ENCODE measurements at places on chromosomes 7 and 10.

- no peak for DNase-seq
Observed at GRCh38 chr10:73847031-73847430, 27.3 kb downstream of the CAMK2G start.

DNA sequence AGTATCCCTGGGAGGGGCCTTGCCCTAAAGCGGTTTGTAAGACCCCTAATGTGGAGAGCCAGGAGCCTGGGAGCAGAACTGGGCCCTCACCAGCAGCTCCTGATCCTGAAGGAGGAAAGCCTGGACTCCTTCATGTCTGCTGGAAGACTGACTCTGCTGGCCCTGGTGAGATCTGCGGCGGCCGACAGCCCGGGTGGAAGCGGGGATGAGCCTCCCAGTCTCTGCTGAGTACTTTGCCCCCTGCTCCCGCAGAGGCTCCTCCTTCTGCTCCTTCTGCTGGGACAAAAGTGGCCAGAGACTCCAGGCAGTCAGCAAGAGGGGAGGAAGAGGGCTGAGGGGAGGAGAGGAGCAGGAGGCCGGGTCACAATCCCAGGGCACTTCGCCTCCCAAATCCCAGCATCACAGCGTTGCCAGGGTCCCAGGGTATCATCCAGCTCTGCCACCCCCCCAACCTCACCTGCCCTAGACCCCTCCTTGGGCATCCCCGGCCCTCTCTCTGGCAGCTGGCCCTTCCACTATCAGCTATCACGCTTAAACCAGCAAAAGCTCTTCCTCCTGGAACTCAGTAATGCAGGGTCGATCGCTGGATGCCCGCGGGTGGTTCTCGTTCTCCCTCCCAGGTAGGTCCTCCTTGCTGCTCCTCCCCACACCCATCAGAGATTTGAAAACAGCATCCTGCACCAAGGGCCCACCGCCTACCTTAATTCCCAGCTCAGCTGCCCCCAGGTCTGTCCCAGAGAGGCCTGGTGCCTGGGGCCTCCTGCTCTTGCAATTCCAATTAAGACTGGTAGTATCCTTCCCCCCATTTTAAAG lies 7.9 kb downstream of the TBATA start:
- no peak for DNase-seq

DNA sequence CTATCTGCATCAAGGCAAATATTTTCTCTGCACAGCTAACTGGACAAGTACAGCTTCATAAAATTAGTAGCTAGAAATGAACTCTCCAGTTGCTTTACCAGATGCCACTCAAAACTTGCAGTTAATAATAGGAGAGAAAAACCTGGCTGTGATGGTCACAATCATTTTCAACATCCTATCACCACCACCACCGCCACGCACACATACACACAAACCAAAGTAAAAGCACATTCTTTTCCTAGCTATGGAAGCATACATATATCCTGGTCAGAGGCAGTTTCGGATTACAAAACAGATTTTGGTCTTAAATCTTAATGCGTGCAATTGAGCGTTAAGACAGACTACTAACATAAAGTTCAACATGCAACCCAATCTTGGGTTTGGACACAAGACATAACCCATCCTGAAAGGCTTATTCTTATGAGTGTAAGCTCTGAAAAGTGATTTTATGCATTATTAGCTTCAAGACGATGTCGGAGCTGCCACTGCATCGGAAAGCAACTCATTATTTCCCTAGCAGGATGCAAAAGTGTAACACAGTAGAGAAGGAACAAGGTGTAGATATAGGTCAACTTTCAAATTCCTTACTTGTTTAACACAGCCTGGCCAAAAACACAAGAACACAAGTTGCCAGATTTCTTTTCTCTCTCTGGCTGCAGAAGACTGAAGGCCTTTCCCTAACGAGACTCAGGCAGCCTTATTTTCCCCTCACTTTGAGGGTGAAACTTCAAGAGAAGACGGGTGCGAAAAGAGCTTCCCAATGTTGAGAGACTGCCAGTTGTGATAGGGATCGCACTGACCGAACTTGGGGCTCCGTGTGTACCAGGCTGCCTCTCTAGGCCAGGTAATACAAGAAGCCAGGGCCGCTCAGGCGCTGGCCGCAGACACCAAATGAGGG lies 1.2 kb downstream of the CACUL1 start:
- DNase-seq = peak; percentile 54

DNA sequence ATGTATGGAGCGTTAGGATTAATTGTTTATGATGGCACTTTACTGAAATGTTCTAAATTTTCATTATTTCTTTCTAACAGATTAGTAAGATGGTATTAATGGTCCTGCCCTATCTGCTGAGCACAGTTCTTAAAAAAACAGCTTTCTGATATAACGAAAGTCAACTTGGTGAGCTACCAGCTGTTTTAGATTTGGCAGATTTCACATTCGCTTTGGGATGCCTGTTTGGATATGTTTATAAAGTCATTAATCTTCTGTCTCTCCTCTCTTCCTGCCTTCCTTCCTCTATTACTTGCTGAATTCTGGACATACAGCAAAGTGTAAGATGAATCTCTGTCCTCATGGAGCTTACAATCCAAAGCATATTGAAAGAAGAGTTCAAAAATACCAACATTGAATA lies 396.8 kb upstream of the LRGUK start:
- DNase-seq = no peak

DNA sequence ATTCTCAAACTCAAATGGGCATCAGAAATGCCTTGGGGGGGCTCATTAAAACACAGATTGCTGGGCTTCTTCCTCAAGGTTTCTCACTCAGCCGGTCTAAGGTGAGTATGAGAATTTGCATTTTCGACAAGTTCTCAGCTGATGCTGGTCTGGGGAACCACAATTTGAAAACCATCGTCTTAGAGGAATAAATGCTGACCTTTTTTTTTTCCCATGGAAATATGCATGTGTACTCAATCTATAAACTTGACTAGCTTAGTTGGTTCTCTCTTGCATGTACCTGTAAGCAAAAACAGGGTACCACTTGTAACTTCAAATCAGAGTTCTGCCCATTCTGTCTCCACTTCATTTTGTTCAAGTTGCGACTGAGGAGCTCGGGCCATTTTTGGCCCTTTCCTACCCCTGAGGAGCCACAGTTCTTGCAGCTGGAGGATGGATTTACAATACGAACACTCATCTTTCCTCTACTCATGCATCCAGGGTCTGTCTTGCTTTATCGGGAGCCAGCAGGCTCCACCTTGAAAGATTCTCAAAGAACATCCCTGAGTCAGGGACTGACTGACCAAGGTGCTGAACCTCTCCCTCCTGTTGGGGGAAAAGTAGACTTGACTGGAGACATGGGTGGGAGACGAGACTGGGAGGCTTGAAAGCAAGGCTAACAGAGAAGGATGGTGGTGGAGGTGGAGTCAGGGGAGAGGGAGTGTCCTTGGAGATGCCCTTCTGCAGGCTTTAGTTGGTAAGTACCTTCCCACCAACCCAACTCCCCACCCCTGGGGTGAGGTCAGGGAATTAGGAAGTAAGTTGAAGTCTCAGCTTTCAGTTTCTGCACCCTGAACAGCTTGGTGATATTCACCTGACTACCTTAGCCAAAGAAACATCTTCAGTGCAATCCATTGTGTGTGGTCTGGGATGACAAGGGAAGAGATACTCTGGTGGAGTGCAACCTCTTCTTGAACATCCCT lies 3.7 kb upstream of the MAPK8 start:
- DNase-seq = no peak

Data from stimulated activated CD4-positive, alpha-beta T cell treated with anti-CD3 and anti-CD28 coated beads, Interleukin-15, amount 100 ng/mL, for 24 hours (primary cell).